ENCODE measurements at places on chromosomes 4 and X.
A peak's percentile ranks its signal among the peaks of the same experiment; 100 is the strongest.

DNA sequence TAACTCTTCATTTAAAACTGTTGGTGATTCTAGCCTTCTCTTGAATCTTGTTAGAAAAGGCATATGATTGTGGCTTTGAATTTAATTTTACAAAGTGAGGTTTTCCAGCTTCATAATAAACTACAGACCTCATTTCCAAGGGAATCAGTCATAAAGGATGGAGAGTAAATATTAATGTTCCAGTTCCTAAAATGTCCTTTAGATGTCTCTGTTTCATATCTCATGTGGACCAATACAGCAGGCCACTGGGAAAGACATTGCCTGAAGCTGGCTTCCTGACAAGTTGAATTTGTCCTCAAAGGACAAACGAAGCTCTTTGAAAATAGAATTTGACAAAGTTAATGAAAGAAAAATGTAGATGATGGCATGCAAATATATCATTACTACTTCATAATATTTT, 125.4 kb downstream of the ZNF330 start:
- DNase-seq: peak; percentile 73

- peak; percentile 30 for DNase-seq
Observed at GRCh38 chr4:90127706-90128345, 632 bp downstream of the CCSER1 start.

DNA sequence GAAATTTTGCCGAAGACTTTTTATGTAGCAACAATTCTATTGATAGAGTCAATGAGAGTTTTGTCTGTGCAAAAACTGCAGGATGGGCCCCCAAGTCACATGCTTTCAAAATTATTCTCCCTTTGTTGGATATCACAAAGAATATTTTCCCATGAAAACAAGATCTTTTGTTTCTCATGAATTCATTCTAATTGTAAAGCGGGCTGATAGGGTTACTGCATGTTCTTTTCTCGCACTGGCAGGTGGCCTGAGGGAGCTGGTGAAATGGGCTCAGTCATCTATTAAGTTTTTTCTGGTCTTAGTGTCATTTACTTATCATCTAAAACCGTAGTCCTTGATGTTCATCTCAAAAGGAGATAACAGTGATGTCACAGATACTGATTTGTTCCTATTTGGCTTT, 44.2 kb downstream of the MID1IP1 start:
- DNase-seq: no peak

DNA sequence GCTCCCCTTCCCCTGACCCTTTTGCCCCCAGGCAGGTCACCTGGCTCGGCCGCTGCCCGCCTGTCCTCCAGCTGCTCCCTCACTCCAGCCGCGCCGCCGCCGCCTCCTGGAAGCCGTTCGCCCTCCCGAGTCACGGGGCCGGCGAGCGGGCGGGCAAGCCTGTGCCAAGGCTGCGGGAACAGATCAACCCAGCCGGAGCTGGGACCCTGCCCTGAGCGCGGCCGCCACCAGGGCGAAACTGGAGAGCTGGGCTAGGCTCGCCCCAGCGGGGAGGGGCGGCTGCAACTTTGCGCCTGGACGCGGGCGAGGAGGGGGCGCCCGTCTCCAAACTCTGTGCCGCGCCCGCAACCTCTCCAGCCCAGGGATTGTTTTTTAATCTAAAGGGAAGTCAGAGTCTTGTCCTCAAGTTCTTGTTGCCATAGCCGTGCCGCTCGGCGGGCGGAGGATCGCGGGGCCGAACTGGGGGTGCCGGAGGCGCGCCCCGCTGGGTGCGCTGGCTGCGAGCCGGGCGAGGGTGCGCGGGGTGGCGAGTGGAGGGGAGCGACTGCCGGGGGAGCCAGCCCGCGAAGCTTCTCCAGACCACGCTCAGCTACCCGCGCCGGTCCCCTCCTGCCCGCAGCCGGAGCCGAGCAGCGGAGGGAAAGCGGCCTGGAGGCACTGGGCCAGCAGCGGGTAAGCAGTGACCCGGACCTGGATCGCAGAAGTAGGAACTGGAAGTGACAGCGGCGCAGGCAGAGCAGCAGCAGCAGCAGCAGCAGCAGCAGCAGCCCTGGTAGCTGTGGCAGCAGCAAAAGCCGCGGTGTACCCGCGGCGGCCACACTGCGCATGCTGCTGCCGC, 13.4 kb downstream of the ARHGEF6 start:
- peak; percentile 45 for DNase-seq

GRCh38 chr4:124947622-124948265, 235.2 kb upstream of the ANKRD50 start:
- DNase-seq: peak; percentile 62

DNA sequence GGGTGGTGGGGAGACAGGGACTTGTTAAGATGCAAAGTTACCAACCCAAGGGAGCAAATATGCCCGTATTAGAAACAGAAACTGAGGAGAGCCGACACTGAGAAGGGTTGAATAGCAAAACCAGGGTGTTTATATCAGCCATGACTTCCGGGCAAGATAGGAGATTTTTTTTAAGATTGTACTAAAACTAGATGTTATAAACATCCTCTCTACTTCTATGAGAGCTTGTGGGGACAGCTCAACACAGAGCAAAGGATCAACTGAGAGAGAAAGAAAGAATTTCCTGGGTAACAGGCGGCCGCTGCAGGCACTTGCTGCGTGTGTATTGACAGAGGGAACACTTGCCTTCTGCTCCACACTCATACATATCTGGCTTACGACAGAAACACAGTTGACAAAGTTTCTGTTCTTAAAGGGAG, 49.1 kb upstream of the FBXW7 start:
- no peak for DNase-seq

DNA sequence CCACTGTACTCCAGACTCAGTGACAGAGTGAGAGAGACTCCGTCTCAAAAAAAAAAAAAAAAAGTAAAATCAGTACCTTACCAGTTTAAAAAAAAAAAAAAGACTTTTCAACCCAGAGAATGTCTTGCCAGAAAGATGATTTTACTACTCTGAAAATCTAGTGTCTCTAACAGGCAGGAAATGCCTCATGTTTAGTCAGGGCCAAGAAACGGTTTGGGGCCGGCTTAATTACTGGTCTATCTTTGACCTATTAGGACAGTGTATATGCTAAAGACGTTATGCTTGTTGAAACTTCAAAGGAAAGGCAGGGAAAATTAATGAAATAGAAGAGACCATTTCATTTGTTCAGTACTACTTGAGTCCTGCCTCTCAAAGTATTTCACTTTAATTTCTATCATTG, 9.9 kb downstream of the BEND4 start:
- DNase-seq: no peak

DNA sequence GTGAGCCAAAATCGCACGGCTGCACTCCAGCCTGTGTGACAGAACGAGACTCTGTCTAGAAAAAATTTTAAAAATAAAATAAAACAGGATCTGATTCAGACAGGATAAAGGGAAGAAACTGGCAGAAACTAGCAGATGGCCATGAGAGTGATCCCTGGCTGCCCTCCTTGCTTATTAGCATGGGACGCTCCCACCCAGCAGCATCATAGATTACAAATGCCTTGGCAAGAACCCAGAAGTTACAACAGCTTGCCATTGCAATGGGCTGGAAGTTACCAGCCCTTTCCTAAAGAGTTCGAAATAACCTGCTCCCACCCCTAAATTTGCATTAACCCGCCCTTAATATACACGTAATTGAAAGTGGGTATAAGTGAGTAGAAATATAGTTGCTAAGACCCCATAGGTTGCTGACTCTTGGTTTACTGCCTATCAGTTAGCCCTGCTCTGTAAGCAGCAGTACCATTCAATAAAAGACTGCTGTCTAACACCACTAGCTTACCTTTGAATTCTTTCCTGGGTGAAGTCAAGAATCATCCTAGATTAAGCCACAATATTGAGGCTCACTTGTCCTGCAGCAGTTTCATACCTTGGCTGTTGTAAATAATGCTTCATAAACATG, 9.1 kb upstream of the XAGE2 start:
- no peak for DNase-seq

- DNase-seq: peak; percentile 81
Observed at GRCh38 chr4:20773144-20773997, 73.1 kb downstream of the PACRGL start.

All from endothelial cell of umbilical vein (primary cell).